MM.1S (cell line): ENCODE measurements at places on chromosomes 6 and 20.

DNA sequence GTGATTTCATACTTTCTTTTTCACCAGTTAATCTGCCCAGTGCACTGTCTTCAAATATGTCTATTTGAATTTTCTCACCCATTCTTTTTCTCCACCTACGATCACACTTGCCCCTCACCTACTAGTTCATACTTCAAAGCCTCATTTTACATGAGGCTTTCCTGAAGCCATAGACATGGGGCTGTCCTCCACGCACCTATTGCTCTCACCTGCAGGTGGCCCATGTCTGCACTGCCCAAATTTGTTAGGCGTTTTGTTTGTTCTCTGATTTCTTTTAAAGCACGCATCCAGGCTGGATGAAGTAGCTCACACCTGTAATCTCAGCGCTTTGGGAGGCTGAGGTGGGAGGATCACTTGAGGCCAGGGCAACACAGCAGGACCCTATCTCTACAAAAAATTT lies 106.8 kb upstream of the RIPOR2 start:
- no peak for DNase-seq

- no peak for DNase-seq
These were observed 85.3 kb downstream of the TBC1D7 start for GRCh38 chr6:13243033-13243432.

- DNase-seq, result no peak
These were observed 294.0 kb downstream of the SOX4 start for GRCh38 chr6:21887231-21888185.

GRCh38 chr6:7165890-7166267 lies 58.1 kb downstream of the RREB1 start:
- no peak for DNase-seq

DNA sequence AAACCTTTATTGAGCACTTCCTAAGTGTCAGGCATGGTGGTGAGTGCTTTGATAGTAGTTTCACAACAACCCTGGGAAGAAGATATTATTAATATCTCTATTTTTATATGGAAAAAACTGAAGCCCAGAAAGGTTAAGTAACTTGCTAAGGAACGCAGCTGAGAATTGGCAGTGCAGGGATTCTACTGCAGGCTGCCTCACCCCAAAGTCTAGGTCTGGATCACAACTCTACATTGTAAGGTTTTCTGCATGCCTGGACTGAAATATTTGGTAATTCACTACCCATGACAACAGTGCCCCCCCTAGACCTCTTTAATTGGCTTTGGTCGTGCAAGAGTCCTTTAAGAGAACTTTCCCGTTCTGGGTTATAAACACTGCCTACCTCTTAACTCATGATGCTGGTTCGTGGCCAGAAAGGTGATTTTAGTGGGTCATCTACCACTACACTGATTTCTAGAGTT lies 67.1 kb upstream of the KCNQ5 start:
- DNase-seq, result no peak

GRCh38 chr6:3636060-3636459 lies 115.5 kb downstream of the PXDC1 start:
- no peak for DNase-seq

GRCh38 chr20:50464026-50464724 lies 46.0 kb upstream of the PTPN1 start:
- DNase-seq, result peak; percentile 42

GRCh38 chr20:25083141-25083772 lies 1.3 kb upstream of the VSX1 start:
- DNase-seq, result no peak

DNA sequence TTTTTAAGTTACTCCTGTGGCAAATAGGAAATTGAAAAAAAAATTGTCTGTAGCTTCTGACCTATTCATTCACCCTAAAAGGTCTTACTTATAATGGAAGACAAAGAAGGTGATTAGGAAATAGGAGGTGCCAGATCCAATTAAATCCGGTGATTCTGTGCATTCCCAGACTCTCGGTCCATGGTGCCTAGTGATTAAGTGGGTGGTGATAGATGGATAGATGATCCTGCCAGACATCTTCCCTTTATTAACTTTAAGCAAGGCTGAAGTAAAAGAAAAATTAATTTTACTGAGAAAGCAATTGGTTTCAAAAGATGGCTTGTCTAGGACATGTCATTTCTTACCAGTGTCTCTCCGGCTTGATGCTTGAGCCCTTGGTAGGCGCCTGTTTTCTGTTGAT lies 80.0 kb downstream of the SH3BGRL2 start:
- DNase-seq, result no peak

GRCh38 chr6:168645326-168645725 lies 204.3 kb downstream of the SMOC2 start:
- DNase-seq, result no peak

DNA sequence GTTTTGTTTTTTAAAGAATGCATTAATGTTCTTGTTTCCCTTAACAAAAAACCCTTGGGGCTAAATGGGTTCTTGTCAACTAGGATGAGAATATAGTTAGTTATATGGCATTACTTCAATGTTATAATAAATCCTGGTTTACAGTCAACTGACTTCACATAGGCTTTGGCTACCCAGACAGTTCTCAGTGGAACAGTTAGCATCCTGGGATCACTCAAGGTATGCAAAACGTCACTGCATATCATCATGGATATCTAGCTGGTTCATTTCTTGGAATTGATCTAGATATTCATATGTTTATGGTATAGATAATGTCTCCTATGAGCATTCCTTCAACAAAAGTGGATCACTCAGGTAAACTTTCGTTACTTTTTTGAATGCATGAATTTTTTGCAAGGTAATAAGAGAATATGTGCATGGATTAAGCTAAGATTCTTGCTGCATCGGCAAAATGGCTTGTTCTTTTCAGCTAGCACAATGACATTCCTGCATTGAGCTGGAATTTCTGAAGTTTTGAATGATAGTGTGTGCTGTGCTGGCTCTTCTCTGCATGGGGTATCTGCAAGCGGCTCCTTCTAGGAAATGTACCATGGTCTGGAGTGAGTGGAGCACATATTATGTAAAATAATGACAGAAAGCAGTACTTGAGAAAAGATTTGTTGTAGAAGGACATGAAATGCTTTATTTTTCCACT lies 138.9 kb downstream of the ADGRG6 start:
- DNase-seq, result no peak

DNA sequence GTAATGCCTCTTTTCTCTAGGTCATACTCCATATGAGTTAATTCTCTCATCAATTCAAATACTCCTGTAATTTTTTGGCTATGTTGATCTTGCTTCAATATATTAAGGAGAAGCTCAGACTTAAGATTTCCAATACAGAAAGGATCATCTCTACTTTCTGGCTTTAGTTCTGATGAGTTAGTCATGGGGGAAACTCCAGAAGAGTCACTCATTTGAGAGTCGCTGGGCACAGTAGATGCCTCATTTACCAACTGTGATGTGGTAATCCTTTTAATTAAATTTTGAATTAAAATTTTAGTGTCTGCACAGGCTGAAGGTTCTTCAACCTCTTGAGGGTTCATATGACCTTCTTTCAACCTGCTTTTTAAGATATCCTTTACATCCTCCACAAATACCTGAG lies 38.5 kb downstream of the DST start:
- DNase-seq, result no peak

GRCh38 chr6:97133067-97133466 lies 149.9 kb downstream of the MMS22L start:
- no peak for DNase-seq

GRCh38 chr6:78746457-78746856 lies 120.9 kb upstream of the IRAK1BP1 start:
- DNase-seq, result no peak

GRCh38 chr6:150606647-150607328 lies 7.1 kb downstream of the PLEKHG1 start:
- DNase-seq, result no peak

DNA sequence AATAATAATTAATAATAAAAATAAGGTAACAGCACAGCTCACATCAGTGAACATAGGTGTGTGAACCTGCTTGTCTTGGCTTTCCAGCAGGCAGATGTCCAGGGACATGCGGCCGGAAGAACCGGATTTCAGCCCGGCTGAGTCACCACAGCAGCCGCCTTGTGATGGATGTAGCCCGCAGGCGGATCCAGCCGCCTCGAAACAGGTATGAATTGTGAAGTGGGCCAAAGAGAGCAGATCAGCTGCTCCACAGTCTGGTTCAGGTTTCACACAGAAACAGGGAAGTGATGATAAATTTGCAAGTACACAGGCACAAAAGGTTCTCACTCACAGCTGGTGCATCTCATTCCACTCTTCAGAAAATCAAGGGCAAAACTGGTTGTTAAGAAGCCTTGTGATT lies 55.1 kb downstream of the ID4 start:
- DNase-seq, result no peak

DNA sequence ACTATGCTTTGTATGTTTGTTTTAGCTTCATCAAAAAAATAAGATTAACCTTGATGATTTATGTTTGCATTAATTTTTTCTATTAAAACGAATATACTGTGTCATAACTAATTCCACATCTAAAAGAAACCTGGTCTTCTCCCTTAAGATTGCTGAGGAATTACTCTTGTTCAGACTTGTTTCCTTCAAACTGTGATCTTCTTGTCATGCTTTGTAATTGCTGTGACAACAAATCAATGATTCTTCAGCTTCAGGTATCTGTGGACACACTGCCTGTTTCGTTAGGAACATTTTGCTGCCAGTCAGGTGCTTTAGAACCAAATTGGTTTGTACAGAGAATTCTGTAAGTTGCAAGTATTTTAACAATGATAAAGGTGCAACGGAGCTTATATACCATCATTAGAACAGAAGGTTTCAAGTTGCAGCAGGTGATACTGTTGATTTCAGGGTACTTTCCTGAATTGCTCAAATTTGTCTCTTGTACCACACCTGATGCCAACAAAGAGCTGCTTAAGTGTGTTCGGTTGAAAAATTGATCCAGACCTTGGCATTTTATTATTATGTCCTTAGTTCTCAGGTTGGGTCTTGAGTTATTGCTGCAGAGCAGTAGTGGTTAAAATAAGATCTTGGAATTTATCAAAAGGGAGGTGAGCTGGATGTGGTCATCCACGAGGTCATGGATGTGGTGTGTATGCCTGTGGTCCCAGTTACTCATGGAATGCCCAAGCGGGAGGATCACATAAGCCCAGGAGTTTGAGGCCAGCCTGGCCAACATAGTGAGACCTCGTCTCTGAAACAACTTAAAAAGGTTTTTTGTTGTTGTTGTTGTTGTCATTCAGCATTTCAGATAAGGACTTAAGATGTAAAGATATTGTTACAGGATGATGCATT lies 19.5 kb downstream of the SYTL3 start:
- DNase-seq, result no peak

GRCh38 chr6:7604506-7604905 lies 14.5 kb downstream of the SNRNP48 start:
- DNase-seq, result no peak

DNA sequence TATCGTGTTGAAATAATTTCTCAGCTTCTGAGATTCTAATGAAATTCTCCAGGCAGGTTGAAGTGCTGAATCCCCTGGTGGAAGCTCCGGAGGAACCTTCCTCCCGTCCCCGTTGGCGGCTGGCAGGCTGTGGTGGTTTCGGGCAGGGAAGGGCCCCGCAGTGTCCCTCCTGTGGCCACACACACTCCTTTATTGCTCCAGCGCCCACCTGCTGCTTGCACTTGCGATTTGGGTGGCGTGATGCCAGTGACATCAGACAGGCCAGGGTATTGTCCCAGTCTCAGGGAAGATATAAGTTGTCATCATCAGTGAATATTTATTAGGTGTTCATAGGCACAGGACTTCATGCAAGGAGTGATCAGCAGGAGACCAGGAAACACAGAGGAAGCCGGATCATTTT lies 530.4 kb downstream of the QKI start:
- DNase-seq, result no peak

DNA sequence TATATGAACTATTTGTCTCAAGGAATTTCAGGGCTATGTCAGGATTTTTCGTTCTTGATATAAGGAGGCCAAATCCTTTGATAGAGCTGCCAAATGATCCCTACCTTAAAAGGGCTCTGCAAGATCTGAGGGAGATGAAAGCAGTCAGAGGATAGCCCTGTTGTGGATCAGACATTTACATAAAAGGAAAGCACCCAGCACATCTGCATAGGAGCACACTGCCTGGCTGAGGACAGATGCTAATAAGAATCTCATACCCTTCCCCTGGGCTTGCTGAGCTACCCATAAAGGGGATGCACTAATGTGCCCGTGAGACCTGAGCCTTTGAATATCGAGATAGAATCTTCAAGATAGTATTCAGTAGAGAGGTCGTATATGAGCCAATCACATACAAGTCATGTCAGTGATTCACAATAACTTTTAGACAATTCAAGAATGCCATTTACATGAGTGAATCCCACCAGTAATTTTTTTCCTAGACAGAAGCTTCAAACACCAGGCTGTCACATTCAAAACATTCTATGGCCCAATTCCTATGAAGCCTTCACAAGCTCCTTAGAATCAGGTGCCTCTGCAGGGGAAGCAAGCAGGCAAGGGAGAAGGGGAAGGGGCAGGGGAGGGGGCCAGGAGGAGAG lies 71.1 kb downstream of the STMND1 start:
- no peak for DNase-seq

- no peak for DNase-seq
These were observed 4.6 kb upstream of the RGS17 start for GRCh38 chr6:153135681-153136080.

GRCh38 chr6:69494595-69494994 lies 302.2 kb downstream of the LMBRD1 start:
- DNase-seq, result no peak

DNA sequence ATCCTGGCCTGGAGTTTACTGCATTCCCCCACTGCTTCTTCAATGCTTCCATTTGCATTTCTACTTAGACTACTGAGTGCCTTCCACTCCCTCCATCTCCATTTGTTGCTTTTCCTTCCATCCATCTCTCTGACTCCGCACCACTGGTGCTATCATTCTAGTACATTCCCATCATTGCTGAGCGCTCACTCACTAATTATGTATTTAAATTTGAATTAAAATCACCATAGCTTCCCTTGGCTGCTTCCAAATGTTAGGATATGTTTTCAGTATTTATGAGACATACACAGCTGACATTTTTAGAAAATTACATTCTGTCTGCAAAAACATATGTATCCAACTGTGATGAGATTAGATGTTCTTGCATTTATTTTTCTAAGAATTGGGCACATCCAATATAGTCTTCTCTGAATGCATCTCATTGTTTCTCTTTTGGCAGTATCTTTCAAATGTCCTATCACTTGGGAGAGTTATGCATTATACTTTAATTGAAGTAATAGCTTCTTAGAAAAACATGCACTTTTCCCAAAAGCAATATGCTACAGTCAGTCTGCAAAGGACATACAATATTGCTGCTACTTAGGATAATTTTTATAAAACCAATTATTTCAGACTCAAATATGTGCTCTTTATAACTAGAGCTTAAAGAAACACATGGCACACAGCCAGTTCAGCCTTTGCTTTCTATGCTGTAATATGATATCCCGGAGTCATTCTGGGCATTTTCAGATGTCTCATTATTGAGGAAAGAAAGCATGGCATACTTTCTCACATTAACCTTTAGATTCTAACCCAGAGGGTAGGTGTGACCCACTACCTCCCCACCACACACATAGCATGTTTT lies 12.1 kb upstream of the COL21A1 start:
- DNase-seq, result no peak

GRCh38 chr6:137415127-137415833 lies 78.9 kb downstream of the OLIG3 start:
- DNase-seq, result peak; percentile 87

- DNase-seq, result no peak
These were observed 7.2 kb upstream of the IPCEF1 start for GRCh38 chr6:154363821-154364220.

- no peak for DNase-seq
These were observed 13.6 kb downstream of the NHSL1 start for GRCh38 chr6:138485586-138486248.

- DNase-seq, result no peak
These were observed 270.6 kb downstream of the KHDC1L start for GRCh38 chr6:72954716-72955115.
